SK-N-SH (cell line): ENCODE measurements at places on chromosomes 4 and X. TPM values are rescaled to one million over a fixed set of nuclear protein-coding genes. Genes with fewer than 3 reads are reported as not detected.

DNA sequence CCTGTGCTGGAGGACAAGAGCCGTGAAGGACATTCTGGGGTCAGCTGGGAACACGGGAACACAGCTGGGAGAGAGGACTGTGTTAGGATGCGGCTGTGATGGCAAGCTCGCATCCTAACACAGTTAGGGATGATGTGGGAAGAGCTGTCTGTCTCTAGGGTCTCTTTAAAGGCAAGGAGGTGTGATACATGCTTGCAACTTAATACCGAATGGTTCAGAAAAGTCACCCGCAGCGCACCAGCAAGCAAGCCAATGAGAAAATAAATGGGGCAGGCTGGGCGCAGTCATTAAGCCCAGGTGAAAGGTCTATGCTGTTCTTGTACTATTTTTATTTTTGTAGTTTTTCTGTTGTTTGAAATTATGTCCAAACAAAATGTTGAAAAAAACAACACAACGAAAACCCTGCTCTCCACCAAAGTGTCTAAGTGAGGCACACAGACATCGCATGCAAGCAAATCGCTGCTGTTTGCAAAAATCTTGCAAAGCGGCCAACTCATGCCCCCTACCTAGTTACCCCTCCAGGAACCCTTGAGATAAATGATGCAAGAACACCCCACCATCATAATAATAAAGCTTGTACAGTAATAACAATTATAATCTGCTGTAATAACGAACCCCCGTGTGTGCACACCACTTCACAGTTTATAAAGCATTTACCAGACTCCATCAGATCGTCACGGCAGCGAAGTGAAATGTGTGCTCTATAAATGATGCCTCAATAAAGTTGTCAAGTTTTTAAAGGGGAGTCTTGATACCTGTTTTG, 17.9 kb upstream of the ADRA2C start:
- no peak overlapping the region for H3K27ac ChIP-seq
- no peak overlapping the region for H3K4me3 ChIP-seq
- no peaks in the 10 kb centered on the region for H3K4me1 ChIP-seq
- H3K27me3 ChIP-seq, result no peaks in the 10 kb centered on the region

- no peaks in the 10 kb centered on the region for H3K4me1 ChIP-seq
- H3K36me3 ChIP-seq, result no peaks in the 10 kb centered on the region
- no peaks in the 10 kb centered on the region for H3K27me3 ChIP-seq
Observed at GRCh38 chr4:137678796-137679195, 146.5 kb upstream of the PCDH18 start.

DNA sequence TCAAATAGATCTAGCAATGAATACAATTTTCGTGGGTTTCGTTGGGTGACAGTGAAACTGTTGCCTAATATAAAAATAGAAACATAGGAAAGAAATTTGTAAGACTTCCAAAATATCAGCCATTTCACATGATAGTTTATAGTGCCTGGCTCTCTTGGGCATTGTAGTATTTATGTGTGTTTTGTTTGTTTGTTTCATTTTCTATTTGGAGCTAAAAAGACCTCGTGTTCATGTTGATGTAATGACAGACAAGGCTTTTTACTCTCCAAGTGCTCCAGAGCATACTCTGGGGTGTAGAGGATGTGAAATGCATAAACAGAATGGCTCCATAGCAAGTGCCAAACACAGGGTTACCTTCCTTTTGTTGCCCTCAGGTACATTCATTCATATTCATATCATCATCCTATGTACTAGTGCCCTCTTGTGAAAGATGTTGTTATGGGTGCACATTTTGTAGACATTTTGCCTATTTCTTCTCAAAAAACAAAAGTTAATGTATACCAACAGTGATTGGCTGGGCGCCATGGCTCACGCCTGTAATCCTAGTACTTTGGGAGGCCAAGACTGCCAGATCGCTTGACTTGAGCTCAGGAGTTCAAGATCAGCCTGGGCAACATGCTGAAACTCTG, 100.7 kb upstream of the AMOT start:
- no peak overlapping the region for H3K4me3 ChIP-seq
- H3K36me3 ChIP-seq, result no peaks in the 10 kb centered on the region
- H3K4me1 ChIP-seq, result no peaks in the 10 kb centered on the region

DNA sequence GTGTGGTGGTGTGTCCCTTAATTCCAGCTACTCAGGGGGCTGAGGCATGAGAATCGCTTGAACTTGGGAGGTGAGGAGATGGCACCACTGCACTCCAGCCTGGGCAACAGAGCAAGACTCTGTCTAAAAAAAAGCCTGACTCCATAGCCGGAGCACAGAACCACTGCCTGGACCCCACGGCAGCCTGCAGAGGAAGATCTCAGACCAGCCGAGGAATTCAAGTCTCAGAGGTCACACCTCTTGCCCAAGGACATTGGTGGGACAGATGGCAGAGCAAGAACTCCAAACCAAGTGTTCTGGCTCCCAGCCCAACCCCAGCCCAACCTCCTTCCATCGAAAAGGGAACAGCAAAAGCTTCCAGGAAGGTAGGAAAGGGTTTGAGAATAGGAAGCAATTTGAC, 70.8 kb downstream of the SMIM20 start:
- H3K27me3 ChIP-seq, result no peaks in the 10 kb centered on the region
- no peak for DNase-seq
- no peak overlapping the region for H3K4me3 ChIP-seq
- no peak overlapping the region for H3K27ac ChIP-seq

DNA sequence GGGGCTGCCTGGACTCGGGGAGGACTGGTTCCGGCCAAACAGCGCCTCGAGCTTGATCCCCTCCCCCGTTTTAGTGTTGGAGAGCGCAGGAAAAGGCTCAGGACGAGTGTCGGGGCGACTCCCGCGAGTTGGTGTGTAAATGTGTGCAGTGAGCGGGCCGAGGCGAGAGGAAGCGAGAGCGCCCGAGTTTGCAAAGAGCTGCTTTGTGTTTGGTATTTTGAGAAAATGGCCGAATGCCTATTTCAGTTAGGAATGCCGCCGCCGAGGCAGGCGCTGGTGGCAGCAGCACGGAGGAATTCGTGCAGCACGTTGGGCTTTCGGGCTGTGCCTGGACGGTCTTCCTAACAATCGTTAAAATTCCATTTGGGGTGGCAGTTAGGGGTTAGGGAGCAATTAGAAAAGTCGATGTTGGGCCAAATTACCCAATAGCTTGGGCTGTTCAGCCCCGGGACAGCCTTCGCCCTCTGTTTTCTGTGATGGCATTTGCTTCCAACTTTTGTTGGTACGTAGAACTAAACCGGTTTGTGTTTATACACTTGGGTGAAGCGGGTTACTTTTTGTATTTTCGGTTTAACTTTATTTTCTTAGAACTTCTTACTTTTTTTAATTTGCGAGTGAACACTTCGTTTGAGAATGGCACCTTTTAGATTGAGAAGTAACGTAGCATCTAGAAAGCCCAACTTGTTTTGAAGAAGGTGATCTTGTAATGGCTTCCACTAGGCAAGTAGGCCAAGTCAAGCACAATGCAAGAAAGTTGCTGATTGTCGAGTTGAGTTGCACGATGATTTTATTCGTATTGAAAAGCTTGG, 1.6 kb downstream of the REST start:
- H3K27me3 ChIP-seq, result no peaks in the 10 kb centered on the region
- H3K4me1 ChIP-seq, result no peaks in the 10 kb centered on the region
- peaks cover 4% of the 10 kb centered on the region; the same call in 1 of the 2 replicates for H3K36me3 ChIP-seq
- peak; percentile 67 for DNase-seq
- H3K4me3 ChIP-seq, result peak overlapping the region; percentile 88

DNA sequence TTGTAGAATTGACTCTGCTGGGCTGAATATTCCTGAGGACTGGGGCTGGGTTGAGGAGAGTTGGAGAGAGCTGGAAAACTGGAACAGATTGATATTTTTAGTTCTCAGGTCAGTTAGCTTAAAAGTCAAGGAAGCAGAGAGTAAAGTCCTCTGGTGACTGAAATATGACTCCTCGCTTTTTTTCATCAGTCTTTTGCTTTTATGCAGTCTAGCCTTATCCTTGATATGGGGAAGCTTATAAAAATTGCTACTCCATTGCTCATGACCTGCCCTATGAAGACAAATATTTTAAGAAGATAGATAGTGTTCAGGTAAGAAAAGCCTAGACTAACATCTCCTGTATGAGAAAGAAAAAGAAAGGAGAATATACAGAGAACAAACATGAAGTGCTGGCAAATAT, 152.7 kb downstream of the C4orf33 start:
- no peaks in the 10 kb centered on the region for H3K4me1 ChIP-seq
- no peak for DNase-seq
- no peaks in the 10 kb centered on the region for H3K36me3 ChIP-seq
- no peak overlapping the region for H3K27ac ChIP-seq
- H3K4me3 ChIP-seq, result no peak overlapping the region

GRCh38 chr4:26204911-26205370, 115.9 kb upstream of the RBPJ start:
- H3K4me3 ChIP-seq, result no peak overlapping the region
- no peak overlapping the region for H3K27ac ChIP-seq
- H3K36me3 ChIP-seq, result no peaks in the 10 kb centered on the region
- no peak for DNase-seq
- no peaks in the 10 kb centered on the region for H3K4me1 ChIP-seq

DNA sequence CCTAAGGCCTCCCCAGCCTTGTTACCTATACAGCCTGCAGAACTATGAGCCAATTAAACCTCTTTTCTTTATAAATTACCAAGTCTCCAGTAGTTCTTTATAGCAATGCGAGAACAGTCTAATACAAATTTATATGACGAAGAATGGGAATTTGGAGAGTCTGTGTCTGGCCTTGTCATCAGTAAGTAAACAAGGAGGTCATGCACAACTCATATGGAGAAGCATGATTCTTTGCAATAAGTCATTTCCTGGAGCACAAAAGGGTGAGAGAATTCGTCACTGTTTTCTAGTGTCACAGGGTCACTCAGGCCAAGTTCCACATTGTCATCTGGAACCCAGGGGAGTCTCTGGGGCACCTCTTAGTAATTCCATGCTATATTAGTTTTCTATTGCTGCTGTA, 49.0 kb upstream of the HS6ST2 start:
- peaks cover 2% of the 10 kb centered on the region; the same call in 1 of the 2 replicates for H3K4me1 ChIP-seq
- DNase-seq, result no peak
- H3K27ac ChIP-seq, result no peak overlapping the region
- H3K27me3 ChIP-seq, result no peaks in the 10 kb centered on the region; the same call in 1 of the 2 replicates
- H3K4me3 ChIP-seq, result no peak overlapping the region

DNA sequence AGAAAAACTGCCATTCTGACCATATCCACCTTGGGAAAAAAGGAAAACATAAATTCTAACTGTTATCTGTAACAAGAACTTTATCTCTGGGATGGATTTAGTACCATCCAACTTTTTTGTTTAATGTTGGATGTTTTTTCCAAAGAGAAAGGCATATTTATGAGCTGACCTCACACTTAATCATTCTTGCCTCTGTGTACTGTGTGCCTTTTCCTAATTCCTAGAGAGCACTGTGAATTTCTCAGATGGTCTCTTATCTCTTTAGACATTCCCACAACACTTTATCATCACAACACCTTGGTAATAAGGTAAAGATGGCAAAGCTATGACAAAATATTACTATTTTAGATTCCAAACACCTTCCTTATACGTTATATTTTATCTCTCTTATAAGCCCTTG, 126.2 kb downstream of the COL4A6 start:
- no peak for DNase-seq
- H3K27me3 ChIP-seq, result peaks cover 11% of the 10 kb centered on the region
- no peak overlapping the region for H3K27ac ChIP-seq
- no peak overlapping the region for H3K4me3 ChIP-seq
- H3K4me1 ChIP-seq, result no peaks in the 10 kb centered on the region

GRCh38 chrX:37746218-37746941, 33.5 kb upstream of the CYBB start:
- H3K27me3 ChIP-seq, result no peaks in the 10 kb centered on the region; the same call in 1 of the 2 replicates
- no peaks in the 10 kb centered on the region for H3K36me3 ChIP-seq
- no peak overlapping the region for H3K4me3 ChIP-seq
- no peak for DNase-seq
- H3K4me1 ChIP-seq, result no peaks in the 10 kb centered on the region
- no peak overlapping the region for H3K27ac ChIP-seq

GRCh38 chr4:137510557-137511265, 21.6 kb downstream of the PCDH18 start:
- no peak for DNase-seq
- H3K36me3 ChIP-seq, result no peaks in the 10 kb centered on the region
- H3K4me1 ChIP-seq, result 0 out of 2 replicates have a peak, but pooled peaks cover 6% of the 10 kb centered on the region
- no peak overlapping the region; the same call in 1 of the 2 replicates for H3K4me3 ChIP-seq

TFE3 gene
- 14.0 and 14.6 TPM in 2 replicates for polyA plus RNA-seq

USP17L24 gene
- not detected in 2 replicates for polyA plus RNA-seq

ADAMTS3 gene
- polyA plus RNA-seq, result 0.99 and 1.3 TPM in 2 replicates

ITGB1BP2 gene
- polyA plus RNA-seq, result 1.5 and 1.7 TPM in 2 replicates

CT83 gene
- polyA plus RNA-seq, result not detected in 2 replicates
